GF-D8 (cell line): ENCODE measurements at places on chromosomes 6 and 20.

DNA sequence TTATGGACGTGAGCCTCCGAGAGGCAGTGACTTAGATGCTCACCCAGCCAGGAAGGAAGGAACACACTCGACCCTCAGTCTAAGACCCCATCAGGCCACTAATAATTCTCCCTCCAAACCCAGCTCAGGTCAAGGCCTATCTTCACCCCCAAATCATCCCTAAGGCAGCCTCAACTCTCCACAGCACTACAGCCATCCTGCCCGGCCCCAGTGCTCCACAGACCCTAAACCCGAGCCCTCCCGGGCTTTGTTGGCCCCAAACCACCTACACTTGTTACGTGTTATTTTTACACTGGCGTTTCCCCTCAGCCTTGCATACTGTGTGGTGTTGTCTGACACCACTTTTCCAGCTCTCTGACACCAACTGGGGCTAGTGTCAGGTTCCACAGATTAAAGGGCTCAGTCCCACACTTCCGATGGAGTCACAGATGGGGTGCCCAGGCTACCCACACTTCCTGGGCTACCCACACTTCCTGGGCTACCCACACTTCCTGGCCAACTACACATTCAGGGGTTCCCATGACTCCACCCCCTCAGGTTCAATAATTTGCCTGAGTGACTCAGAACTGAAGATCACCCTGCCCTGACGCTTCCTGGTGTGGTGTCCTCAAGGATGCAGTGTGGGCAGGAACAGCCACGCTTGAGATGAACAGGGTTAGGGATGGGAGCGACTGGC, 25.3 kb downstream of the RBCK1 start:
- DNase-seq, result no peak

DNA sequence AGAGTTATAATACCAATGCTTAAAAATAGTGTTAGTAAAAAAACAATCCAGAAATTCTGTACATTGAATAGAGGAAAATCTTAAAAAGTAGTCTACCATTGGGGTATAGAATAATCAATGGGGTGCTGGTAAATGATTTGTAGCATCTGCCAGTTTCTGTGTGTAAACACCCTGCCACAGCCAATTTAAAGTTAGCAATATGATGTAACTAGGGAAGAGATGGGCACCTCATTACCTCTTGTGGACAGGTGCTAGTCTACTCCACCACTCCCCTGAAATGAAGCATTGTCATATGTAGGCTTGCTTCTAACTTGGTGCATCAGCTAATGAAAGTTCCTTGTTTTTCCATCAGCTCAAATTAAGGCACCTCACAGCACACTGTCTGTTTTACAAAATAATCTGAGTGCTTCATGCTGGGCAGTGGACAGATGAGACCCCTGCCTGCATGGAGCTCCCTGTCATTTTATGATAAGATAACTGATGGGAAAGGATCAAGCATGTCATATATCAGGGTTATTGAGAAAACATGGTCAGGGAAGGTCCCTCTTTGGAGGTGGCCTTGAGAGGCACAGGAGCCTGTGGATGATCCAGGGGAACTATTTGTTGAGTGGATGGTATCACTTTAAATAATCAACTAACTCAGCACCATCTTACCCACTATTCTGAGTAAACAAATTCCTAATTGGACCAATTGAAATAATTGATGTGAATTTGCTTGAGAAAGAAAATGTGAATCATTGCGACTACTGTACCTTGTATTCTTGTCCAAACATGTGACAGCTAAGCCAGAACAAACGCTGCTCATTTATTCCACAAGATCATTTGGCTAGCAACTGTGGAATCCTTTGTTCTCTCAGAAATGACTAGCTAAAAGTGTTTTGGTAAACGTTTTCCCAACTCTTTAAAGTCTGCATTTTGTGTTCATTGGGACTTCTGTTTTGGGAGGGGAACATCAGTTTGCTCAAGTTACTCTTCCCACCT, 45.9 kb upstream of the CSE1L start:
- no peak for DNase-seq

- no peak for DNase-seq
Measured at GRCh38 chr6:46420921-46421638, 70.2 kb downstream of the RCAN2 start.

- DNase-seq, result no peak
Measured at GRCh38 chr20:16392346-16392745, 180.9 kb downstream of the KIF16B start.

- DNase-seq, result no peak
Measured at GRCh38 chr20:47950124-47950912, 165.0 kb upstream of the SULF2 start.

DNA sequence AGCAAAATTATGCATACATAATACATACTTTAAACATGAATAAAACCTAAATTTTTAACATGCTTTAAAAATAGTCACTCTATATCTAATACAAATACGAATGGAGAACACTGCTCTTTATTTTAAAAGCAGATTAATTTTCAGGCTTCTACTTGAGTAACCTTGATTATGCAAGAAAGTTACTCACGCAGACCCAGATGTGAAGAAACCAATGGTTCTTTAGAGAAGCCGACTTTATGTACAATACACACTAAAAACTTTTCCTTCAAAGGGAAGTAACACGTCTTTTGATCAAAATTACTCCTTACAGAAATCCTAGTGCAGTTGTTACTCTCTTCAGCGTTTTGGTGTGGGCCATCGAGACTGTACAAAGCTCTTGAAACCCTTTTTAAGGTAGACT, 136.9 kb upstream of the SLC22A16 start:
- peak; percentile 21 for DNase-seq

DNA sequence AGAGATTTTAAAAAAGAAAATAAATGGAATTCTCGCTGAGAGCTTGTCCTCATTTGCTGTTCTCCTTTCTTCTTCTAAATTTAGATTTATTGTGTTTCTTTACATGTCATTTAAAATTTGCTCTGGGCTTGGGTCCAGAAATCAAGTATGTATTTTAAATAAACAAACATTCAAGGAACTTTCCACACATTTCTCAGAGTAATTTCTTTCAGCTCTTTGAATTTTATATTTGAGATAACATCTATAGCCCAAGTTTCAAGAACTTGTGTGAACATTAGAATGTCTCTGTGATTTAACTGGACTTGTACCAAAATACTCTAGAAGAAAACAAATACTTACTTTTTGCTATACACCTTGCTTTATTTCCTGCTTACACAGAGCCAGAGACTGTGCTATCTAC, 192.3 kb downstream of the TMEM200A start:
- DNase-seq, result no peak

DNA sequence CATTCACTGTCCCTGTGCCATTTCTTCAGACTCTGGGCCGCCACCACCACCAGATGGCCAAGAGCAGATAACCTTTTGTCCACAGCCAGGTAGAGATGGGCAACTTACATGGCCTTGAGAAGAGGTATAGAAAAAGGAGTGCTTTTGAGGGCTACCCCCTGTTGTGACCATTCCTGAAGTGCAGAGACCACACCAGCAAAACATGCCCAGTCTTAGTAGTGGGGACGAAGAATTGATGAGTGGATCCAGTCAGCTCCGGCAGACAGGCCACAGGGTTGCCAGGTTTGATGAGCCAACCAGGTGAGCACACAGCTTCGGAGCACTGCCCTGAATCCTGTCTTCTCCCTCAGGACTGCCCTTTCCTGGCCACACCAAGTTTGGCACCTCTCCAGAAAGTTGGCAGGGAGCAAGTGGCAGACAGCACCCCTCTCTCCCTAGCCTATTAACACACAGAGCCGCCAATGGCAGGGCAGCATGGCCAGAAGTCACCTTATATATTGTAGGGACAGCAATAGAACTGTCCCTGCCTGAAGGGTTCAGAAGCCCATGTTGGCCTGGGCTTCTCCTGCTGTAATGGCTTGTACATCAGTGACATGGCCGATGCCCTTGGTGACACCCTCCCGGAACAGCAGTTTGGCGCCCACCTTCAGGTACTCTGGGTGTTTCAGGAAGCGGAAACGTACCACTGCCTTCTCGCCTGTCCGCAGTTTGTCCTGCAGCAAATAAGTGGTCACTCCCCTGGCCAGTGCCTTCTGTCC, 7.8 kb downstream of the GTPBP2 start:
- DNase-seq, result no peak

GRCh38 chr6:158262082-158262481, 50.2 kb upstream of the TULP4 start:
- no peak for DNase-seq

DNA sequence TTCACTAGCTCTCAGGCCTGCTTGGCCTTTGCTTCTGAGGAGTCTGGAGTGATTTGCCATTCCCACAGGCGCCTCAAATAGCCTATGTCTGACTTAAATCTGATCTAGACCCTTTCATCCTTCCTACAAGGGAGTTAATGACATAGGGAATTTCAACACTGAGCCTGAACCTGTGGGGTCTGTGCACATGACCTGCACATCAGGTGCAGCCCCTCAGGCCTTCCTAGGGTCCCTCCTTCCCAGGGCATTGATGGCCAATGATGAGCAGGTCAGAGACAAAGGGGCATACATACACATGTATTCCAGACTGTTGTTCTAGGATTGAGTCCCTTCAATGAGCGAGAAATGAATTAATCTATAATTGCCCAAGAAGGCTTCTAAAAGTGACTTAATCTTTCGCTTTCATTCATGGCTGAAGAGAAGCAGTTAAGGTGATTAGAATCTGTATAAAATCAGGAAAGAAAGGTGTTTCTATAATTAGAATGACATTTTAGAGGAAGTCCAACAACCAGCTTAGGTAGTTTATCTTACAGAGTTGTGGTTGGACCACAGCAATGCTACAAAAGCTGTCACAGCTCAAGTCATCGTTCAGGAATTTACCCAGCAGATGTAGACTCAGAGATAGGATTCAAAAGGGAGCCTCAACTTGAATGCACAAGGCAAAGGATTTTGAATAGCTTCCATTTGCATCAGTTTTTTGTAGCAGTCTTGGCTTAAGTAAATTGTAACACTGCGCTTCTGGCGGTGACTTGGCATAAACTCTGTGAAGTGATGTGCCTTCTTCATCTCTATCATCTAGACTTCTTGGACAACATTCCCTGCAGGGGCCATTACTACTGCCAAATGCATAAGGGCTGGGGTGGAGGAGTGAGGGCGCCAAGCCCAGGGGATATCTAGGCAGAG, 27.0 kb upstream of the TBC1D7 start:
- peak; percentile 72 for DNase-seq

GRCh38 chr20:41064377-41064776, 35.8 kb downstream of the TOP1 start:
- no peak for DNase-seq

- no peak for DNase-seq
Measured at GRCh38 chr20:63580796-63581461, 6.9 kb upstream of the HELZ2 start.

GRCh38 chr20:40899344-40899743, 129.3 kb upstream of the TOP1 start:
- no peak for DNase-seq

- DNase-seq, result no peak
Measured at GRCh38 chr20:1616858-1617434, 2.9 kb downstream of the SIRPB1 start.

DNA sequence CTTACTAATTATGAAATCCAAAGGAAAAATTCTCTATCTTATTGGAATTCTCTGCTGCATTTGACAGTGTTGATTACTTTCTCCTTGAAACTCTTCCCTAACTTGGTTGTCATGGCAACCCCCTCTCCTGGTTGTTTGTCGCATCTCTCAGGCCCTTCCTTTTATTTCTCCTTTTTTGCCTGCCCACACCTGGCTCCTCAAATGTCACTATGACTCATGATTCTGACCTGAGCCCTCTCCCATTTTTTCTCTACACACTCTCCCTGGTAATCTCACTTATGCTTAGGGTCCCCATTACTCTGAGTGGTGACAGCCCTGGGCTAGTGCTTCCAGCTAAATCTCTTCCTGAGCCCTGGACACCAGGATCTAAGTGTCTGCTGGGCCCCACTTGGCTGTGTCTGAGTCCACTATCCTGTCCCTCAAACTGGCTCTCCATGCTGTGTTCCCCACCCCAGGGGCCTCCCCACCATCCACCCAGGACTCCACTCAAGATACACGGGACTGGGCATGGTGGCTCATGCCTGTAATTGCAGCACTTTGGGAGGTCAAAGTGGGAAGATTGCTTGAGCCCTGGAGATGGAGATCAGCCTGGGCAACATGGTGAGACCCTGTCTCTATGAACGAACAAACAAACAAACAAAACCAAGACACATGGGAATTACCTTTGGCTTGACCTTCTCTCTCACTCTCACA, 16.5 kb upstream of the NNAT start:
- no peak for DNase-seq

DNA sequence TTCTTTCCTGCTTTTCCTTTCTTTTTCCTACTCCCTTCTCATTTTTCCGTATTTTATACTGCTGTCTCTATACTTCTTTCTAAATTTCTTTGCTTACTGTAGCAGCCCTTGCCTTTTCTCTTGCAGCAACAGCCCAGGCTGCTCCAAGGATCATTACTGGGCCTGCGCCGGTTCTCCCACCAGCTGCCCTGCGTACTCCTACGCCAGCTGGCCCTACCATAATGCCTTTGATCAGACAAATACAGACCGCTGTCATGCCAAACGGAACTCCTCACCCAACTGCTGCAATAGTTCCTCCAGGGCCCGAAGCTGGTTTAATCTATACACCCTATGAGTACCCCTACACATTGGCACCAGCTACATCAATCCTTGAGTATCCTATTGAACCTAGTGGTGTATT, 148.8 kb downstream of the QKI start:
- DNase-seq, result no peak

- no peak for DNase-seq
Measured at GRCh38 chr6:153503810-153504209, 372.7 kb upstream of the RGS17 start.

DNA sequence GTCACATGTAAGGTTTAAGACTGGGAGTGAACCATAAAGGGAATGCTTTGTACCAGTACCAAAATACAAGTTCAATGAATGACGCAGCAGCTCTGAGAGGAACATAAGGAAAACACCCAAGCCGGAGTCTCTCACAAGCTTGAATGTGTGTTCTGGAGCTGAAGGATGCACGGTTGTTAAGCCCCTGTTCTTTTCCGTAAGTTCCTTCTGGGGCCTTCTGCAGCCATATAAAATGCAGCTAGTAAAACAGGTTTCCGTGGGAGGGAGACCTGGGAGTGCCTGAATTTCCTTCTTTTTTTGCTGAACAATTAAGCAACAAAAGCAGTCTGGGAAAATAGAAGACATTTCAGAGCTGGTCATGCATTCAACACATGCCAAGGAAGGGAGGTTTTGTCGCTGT, 73.2 kb upstream of the JAG1 start:
- DNase-seq, result no peak

GRCh38 chr6:116741571-116741970, 23.9 kb downstream of the FAM162B start:
- no peak for DNase-seq

- DNase-seq, result no peak
Measured at GRCh38 chr6:2440516-2440915, 195.1 kb upstream of the GMDS start.
